ENCODE measurements at places on chromosomes 1 and 21.

GRCh38 chr1:19313636-19313959 is 1.5 kb downstream of the SLC66A1 start:
- no peak for DNase-seq

DNA sequence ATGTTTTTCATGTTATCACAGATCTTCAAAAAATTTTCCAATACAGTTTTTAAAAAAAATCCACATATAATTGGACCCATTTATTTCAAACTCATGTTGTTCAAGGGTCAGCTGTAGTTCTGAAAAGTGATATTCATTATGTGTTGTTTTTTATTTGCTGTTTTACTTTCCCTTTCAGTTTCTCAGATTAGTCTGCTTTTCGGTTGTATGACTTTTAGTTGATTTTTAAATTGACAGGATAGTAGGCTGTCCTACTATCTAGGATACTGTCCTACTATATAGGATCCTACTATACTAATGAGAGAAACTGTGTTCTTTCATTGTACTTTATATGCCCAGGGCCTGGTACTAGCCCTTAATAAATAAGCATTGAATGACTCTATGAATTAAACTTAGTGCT is 33.6 kb upstream of the GPR52 start:
- no peak for DNase-seq

GRCh38 chr1:36300526-36300925 is 5.6 kb upstream of the SH3D21 start:
- DNase-seq, result no peak

DNA sequence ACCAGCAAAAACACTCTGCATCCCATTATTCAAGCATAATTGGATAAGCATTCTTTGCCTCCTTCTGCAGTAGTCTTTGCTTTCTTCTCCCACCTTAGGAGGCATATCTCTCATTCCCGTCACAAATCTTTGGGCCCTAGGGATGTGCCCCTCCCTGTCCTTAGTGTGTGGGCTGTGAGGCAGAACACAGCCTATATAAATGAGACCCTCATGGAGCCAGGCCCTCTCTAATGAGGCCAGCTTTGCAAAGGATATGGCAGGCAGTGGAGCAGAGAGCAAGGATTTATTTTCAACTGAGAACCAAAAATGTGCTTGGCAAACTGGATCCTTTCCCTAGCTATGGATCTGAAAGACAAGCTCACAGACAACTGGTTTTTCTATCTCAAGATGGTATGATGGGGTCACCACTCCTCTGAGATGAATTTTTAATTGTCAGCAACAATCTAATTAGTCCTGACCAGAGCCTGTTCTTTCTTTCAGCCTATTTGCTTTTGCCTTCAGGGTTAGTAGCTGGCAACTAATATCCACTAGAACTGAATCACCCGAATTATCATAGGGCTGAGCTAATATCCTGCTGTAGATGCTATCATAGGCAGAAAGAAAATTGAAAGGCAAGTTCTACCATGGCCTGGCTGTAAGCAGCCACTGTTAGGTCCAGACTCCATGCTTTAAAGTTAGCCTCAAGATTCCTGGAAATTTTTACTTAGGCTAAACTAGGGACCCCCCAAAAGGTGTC is 134.2 kb downstream of the SYT2 start:
- no peak for DNase-seq

DNA sequence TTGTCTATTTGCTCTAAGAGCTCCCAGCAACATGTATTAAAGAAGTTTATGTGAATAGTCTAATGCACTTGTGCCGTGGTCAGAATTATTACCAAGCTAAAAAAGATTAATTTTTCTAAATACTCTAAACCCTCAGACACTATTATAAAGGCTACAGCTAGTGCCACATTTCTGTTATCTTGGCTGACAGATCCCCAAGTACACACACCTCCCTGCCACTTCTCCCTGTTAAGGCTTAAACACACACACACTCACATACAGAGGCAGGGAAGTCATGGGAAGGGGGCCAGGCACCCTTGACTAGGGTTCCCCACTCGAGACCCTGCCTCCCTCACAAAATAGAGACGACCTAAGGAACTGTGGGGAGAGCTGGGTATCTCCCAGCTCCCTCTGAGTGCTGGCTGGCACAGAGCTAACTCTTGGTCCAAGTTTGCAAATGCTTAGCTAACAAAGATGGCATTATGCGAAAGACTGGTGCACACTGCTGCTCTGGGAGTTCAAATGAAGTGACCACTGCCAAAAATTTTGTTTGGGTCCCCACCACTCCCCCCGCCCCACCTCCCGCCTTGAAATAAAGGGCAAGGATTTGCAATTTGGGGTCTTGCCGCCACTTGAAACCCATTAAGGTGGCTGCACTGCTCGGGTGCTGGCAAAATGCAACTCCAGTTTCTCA is 9.8 kb downstream of the SSBP3 start:
- DNase-seq, result no peak

DNA sequence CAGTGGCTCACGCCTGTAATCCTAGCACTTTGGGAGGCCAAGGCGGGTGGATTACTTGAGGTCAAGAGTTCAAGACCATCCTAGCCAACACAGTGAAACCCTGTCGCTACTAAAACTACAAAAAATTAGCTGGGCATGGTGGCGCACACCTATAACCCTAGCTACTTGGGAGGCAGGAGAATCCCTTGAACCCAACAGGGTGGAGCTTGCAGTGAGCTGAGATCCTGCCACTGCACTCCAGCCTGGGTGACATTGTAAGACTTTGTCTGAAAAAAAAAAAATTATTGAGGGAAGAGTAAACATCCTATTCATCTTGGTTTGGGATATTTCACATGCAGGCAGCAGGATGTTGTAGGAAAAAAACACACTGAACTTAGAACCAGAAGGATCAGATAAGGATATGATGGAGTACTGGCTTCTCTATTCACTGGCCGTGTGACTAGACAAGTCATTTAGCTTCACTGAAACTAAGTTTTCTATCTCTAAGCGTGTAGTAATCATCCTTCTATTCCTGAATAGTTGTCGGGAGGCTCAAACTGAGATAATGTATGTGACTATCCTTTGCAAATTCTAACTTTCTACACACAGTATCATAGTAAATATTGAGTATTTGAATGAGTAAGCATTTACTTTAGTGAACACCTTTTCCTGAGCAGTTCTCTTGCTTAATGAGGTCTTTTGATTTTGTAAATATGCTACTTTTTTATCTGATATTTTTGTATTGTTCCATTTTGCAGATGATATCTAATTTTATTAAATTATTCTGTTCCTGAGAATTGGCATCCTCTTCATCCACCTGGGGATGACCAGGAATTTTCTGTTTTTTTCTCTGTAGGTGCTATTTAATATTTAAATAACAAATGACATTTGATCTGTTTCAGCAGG is 18.2 kb downstream of the CAP1 start:
- DNase-seq, result no peak

DNA sequence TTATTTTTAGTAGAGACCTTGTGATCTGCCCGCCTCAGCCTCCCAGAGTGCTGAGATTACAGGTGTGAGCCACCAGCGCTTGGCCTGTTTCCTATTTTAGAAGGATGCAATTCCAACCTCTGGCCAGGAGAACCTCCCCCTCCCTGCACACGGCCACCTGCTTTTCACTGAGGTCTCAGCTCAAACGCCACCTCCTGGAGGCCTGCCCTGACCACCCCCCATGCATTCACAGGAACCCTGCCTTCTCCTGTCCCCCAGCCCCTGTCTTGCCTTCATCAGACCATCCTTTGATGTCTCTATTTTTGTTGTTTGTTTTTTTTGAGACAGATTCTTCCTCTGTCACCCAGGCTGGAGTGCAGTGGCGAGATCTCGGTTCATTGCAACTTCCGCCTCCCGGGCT is 2.3 kb downstream of the SRM start:
- DNase-seq, result no peak

DNA sequence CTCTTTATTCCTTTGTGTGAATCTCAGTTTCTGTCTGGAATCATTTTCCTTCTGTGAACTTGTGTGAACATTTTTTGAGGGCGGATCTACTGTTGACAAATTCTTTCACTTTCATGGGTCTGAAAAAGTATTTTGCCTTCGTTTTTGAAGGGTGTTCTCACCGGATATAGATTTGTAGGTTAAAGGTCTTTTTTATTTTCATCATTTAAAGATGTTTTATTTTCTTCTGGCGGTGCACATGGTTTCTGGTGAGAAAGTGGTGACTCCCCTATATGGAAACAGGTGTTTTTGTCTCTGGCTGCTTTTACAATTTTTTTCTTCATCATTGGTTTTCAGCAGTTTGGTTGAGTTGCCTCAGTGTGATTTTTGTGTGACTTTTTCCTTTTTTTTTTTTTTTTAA is 94.9 kb downstream of the DYRK1A start:
- DNase-seq, result peak; percentile 17

GRCh38 chr1:92695104-92695503 is 89.8 kb downstream of the EVI5 start:
- DNase-seq, result no peak

DNA sequence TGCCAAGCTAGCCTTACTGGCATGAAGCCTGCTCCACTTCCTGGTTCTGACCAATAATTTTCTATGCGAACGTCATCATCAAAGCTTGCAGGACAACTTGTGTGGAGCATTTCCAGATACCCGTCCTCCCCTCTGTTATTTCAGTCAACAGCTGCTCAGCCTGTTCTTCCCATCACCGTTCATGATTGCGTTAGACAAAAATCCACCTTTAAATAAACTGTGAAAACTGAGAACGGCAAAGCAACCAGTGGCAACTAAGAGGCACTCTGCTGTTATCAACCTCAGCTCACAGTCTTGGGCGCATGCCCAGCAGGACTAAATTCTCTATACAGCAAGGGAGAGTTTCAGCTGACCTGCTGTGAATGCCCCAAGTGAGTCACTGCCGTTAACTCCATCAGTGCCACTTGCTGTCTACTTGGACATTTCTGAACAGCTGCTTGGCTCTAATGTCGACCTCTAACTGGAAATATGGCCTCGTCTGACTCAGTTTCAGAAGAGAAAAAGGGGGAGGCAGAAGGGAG is 207.4 kb upstream of the RUNX1 start:
- no peak for DNase-seq

GRCh38 chr1:156464825-156465452 is 35.6 kb downstream of the MEF2D start:
- no peak for DNase-seq

GRCh38 chr1:12078575-12078937 is 15.5 kb downstream of the TNFRSF8 start:
- DNase-seq, result no peak
